ENCODE measurements at places on chromosomes 6 and 20. TPM values are rescaled to one million over a fixed set of nuclear protein-coding genes. Genes with fewer than 3 reads are reported as not detected.

DNA sequence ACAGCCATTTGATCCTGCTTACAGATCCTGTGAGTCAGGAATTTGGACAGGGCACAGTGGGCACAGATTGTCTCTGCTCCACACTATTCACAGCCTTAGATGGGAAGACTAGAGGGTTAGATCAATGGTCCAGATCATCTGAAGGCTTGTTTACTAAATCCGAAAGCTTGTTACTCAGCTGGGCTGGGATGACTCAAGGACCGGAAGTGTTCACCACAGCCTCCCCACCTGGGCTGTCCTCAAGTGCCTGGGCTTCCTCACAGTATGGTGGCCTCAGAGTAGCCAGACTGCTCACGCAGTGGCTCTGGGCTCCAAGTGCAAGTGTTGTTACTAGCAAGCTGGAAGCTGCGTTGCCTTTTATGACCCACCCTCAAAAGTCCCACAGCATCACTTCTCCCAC, 75.4 kb upstream of the INSM1 start:
- no peak for DNase-seq

GRCh38 chr6:137589067-137589848, 95.1 kb upstream of the OLIG3 start:
- DNase-seq: no peak

GRCh38 chr20:10898552-10898951, 224.8 kb upstream of the JAG1 start:
- DNase-seq: no peak

DNA sequence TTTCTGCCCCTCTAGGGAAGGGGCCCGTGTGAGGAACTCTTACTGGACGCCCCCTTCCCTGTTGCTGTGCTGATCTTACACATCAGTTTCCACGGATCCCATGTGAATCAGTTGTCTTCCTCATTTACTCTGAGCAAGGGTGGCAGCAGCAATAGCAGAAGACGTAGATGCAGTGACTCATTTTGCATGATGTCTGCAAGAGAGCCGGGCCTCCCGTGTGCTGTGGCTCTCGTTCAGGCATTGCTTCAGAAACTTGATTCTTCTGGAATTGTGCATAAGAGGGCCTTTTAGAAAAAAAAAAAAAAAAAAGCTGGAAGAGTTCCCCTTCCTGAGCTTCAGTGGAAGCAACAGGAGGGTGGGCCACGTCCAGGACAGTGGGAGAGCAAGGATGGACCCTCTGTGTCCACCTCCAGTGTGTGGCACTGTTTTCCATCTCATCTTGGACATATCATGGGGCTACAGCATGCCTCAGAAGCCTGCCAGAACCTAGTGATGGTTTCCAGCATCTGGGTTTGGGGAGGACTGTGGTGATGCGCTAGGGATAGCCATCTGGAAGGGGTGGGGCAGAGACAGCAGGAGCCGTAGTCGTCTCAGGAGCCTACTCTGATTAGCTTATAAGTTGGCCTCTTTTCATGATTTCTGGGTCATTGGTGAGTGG, 62.1 kb downstream of the FOXO3 start:
- DNase-seq: peak; percentile 92

DNA sequence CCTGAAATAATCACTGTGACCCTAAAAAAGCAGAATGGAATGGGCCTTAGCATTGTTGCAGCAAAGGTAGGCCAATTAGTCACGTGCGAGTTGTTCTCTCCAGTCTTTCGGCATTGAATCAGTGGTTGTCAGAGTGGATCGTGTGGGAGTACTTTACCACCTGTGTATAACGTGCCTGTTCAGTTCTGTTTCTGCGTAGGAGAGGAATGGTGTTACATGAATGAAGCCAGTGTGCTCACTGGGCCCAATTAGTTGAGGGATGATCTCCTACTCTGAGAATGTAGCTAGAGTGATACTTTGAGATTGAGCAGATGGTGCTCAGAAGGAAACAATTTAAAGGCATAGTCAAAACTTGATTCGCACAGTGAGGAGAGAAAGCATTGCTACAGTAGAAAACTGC, 72.4 kb upstream of the KIF25 start:
- DNase-seq: no peak

DNA sequence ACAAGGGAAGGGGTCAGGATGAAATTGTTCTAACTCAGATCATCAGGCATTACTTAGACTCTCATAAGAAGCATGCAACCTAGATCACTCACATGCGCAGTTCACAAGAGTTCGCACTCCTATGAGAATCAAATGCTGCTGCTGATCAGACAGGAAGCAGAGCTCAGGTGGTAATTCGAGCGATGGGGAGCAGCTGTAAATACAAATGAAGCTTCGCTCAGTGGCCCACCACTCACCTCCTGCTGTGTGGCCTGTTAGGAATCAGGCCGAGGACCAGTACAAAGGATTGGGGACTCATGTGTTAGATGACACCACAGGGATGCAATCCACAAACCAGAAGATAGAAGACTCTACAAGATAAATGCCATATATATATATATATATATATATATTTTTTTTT, 31.5 kb upstream of the TOP1 start:
- DNase-seq: peak; percentile 34

- DNase-seq: no peak
Observed at GRCh38 chr20:51359947-51360346, 182.6 kb downstream of the NFATC2 start.

GRCh38 chr20:22438346-22438745, 146.0 kb downstream of the FOXA2 start:
- no peak for DNase-seq

DNA sequence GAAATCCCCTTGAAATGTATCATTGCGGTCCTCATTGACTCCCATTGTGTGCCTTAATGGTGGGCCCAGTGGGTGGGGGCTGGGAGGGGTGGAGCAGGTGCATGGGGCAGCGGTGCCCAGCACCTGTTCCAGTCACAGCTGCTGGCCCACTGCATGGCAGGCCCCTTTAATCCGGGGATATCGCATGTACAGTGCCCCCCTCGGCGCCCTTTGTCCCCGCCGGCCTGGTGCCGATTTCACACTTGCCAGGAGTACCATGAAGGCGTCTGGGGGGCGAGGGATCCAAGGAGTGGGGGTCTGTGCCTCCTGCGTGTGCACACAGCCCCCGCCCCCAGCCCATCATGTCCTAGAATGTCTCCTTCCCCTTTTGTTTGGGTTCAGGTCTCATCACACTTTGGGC, 2.8 kb downstream of the SNAI1 start:
- no peak for DNase-seq

- DNase-seq: no peak
Observed at GRCh38 chr6:37513155-37513554, 13.5 kb upstream of the CCDC167 start.

DNA sequence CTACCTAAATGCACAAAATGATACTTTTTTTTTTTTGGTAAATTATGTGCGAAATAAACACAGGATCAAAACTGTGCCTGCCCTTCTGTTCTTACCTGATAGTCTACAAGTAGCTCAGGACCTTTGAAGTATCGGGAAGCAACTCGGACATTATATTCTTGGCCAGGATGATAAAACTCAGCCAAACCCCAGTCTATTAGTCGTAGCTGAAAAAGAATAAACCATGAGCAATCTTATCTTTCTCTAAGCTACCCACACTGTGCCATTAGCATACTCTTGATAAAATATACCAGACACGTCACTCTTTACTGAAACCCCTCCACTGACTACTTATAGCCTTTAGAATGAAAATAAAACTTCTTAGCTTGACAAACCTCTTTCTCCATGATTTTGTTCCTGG, 29.8 kb upstream of the TBC1D20 start:
- DNase-seq: no peak

DNA sequence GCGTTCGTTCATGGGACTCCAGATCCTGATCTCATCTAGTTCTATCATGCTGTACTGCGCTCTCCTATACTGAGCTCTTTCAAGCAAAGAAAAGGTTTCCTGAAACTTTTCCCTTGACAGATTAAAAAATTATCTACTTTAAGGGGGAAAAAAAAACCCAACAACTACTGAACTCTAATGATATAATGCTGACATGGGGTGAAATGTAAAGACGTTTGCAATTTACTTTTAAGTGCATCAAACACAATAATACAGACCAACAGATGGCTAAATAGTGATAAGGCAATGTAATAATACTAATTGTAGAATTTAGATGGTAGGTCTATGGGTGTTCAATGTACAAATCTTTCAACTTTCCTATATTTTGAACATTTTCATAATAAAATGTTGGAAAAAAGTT, 16.4 kb downstream of the TOMM34 start:
- no peak for DNase-seq

DNA sequence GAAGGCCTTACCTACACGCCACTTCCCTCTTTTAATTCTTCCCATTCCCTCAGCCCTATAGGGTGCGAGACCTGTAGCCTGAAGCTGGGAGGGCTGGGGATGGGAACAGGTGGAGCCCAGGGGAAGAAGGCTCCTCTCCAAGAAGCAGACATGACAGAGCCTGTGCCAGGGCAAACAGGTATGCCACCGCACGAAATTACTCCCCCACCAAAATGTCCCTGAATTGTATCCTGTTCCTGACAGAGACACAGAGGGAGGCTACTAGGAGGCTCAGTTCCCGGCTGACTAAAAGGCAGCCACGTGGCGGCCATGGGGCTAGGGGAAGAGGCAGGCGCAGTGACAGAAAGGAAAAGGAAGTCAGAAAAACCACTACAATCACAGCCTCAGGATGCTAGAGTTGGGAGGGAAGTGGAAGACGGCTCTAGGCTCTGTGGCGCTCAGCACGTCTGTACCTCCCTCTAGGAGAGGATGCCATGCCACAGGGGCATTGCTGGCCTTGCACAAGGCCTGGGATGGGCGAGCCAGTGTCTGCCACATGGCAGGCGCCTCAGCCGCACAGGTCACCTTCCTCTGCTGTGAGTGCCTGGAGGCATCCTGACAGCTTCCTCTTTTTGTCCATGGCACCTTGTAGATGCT, 27.7 kb downstream of the TFEB start:
- no peak for DNase-seq

DNA sequence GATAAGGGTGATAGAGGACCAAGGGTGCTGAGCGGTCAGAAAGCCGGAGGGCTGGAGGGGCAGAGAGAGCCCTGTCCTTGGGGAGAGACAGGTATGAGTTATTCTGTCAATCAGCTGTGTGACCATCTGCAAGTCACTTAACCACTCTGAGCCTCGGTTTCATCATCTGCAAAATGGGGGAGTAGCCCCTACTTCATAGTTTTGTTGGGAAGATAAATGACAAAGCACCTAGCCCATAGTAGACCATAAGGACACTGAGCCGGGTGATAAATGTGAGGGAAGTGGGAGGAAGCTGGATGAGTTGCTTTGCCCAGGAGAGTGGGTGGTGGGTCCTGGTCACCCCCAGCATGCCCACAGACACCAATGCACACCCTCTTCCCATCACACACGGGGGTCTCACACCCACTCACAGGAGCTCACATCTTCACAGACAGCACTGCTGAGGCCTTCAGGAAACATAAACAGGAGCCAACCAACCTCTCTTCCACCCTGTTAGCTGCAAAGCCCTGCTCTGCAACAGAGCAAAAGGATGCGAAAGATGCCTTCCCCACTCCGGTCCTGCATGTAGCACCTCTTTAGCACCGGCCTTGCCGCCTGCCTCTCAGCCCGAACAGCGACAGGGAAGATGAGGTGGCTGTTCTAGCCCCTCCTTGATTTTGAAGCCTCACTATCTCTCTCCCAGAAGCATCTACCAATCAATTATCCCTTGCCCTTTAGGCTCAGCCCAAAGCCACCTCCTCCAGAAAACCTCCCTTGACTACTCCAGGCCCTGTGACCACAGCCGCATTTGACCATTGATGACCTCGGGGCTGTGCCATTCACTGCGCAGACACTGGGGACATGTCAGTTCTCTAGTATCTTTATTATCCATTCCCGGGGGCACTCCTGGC, 18.9 kb downstream of the SPDEF start:
- no peak for DNase-seq

- DNase-seq: no peak
Observed at GRCh38 chr6:25620391-25620790, 31.6 kb upstream of the SCGN start.

DNA sequence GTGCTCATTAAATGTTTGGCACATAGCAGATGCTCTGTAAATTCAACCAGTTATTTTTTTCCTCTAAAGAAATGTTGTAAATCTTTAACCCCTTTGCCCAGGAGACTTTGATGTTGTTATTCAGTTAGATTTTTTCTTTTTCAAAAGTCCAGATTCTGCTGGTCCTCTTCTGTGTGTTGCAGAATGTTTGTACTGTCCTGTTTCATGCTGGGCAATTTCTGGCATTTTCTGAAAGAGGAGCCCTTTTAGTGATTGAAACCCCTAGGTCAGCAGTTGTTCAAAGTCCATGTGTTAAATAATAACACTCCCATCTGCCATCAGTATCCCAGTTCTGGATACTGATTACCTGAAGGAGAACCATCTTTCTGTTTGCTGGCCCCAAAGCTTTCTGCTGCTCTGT, 1.3 kb upstream of the SLC17A1 start:
- no peak for DNase-seq

DNA sequence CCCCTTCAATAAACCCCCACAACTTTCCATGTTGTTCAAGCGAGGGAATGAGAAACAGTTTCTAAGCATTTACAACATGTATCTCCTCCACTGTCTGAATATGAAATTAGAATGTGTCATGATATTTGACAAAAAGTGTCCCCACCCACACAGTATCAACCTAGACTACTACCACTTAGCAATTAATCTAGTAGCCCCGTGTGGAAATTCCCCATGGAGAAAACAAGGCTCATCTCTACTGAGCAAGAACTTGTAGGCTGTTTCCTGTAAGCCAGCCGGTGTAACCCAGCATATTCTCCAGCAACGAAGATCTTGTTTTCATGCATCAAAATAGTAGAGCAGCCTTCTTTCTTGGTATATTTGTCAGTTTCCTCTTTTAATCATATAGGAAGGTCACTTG, 115.0 kb downstream of the IRF4 start:
- DNase-seq: no peak

- DNase-seq: no peak
Observed at GRCh38 chr6:86331265-86331840, 606.0 kb upstream of the HTR1E start.

DNA sequence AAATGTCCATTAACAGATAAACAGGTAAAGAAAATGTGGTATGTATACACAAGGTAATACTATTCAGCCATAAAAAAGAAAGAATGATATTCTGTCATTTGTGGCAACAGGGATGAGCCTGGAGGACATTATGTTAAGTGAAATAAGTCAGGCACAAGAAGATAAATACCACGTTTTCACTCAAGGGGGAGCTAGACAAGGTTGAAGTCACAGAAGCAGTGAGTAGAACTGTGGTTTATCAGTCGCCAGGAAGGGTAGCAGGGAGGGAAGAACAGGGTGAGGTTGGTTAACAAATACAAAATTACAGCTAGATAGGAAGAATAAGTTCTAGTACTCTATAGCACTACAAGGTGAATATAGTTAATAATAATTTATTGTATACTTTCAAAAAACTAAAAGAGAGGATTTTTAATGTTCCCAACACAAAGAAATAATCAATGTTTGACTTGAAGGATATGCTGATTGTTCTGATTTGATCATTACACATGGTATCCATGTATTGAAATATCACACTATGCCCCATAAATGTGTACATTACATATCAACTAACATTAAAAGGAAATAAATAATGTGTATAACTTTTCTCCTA, 21.1 kb downstream of the RTN4IP1 start:
- DNase-seq: no peak

MYL9 gene
- total RNA-seq: 246 TPM

CCN6 gene
- not detected for total RNA-seq

HAO1 gene
- total RNA-seq: not detected

ENPP3 gene
- 2.0 TPM for total RNA-seq

GPR6 gene
- total RNA-seq: not detected

RIOK1 gene
- 21.6 TPM for total RNA-seq

IMPG1 gene
- not detected for total RNA-seq

UBD gene
- not detected for total RNA-seq
